ENCODE measurements at places on chromosomes 16 and 17.

DNA sequence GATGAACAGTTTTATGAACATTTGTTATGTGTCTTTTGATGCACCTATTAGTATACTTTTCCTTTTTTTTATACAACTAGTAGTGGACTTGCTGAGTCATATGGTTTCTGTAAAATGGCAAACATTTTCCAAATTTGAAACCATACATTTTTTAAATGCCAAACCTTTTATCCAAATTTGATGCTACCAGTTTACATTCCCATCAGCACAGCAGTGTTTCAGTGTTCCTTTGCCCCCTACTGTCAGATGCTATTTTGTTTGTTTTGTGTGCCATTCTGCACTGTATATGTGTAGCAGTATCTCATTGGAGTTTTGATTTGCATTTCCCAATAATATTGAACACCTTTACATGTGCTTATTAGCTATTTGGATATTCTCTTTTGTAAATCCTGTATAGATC is 219.4 kb downstream of the TANC2 start:
- no peak for DNase-seq

GRCh38 chr17:3157218-3157617 is 29.9 kb upstream of the OR1G1 start:
- DNase-seq: no peak

GRCh38 chr16:23534868-23535860 is 22.0 kb downstream of the EARS2 start:
- DNase-seq: no peak

- DNase-seq: no peak
Observed at GRCh38 chr17:48004983-48005382, 32.6 kb downstream of the COPZ2 start.

DNA sequence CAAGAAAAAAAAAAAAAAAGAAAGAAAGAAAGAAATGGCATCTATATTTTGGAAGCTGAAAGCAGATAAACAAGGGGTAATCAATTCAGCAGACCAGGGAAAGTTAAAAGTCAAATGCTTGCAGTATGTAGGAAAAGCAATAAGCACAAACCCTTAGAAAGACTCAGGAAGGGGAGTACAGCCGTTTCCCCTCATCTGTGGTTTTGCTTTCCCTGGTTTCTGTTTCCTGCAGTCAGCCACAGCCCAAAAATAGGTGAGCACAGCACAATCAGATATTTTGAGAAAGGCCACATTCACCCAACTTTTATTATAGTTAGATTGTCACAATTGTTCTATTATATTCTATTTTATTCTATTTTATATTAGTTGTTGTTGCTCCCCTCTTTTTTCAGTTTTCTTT is 14.4 kb upstream of the ALOX12 start:
- no peak for DNase-seq

DNA sequence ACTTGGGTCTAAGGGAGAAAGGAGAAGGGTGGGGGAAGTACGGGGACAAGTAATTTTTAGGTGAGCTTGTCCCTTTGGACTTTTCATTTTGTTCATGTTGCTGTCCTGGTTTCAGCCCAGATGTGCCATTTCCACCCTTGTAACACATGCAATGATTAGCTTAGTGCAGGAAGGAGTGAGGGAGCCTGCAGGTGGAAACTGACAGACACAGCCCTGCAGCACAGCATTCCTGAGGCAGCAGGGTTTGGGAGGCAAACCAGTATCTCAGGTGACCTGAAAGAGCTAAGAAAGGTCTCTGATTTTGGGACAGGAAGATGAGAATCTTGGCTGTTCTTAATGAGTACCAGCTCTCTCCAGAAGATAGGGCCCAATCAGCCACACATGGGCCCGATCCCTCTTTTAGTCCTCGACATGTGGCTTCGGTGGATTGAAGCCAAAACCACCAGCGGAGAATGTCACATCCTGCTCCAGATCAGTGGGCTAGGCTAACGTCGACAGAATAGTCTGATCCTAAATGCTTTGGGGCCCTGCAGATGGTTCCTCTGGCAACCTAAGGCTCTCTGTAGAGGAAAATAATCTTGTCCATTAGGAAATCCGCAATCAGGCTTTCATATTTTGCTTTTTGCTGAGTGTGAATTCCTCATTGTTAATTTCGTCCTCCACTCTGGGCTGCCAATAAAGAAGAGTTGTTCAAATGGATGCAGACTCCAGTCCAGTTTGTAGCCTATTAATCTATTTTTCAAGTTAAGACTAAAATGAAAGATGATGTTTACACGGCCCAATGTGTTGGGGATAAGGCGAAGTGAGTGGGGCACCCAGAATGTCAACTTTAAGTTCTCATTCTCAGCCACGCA is 3.8 kb upstream of the RNF157 start:
- no peak for DNase-seq

- no peak for DNase-seq
Observed at GRCh38 chr16:64391063-64391600, 730.7 kb downstream of the CDH11 start.

GRCh38 chr17:37502009-37502936 is 12.6 kb downstream of the DUSP14 start:
- no peak for DNase-seq

DNA sequence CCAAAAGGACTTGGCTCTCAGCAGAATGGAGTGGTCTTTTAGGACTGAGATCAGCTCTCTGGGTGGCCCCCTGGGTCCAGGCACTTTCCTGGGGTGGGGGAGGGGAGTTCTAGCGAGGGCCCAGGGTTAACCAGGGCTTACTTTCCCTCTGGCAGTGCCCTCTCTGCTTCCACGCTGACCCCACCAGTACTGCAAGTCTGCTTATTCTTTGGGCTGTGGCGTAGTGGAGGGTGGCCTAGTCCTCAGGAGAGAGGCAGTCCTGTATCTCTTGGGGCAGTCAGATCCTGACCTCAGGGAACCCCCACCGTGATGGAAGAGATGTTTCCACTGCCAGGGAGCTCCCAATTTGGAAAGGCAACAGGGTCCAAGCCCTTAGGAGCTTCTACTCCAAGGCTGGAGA is 79.4 kb downstream of the CCDC182 start:
- no peak for DNase-seq

DNA sequence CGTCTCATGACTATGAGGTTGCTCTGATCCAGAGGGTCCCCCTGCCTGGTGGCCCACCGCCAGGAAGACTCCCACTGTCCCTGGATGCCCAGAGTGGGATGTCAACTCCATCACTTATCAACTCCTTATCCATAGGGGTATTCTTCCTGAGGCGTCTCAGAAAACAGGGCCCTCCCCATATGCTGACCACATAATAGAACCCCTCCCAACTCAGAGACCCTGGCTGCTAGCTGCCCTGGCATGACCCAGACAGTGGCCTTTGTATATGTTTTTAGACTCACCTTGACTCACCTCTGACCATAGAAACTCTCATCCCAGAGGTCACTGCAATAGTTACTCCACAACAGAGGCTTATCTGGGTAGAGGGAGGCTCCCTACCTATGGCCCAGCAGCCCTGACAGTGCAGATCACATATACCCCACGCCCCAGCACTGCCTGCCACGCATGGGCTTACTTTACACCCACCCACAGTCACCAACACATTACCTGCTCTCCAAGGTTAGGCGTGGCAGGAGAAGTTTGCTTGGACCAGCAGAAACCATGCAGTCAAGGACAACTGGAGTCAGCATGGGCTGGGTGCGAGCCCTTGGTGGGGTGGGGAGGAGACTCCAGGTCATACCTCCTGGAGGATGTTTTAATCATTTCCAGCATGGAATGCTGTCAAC is 2.3 kb upstream of the G6PC1 start:
- DNase-seq: no peak

GRCh38 chr17:6551869-6552531 is 4.4 kb downstream of the PITPNM3 start:
- DNase-seq: no peak

GRCh38 chr17:34624767-34625383 is 45.5 kb downstream of the TMEM132E start:
- DNase-seq: no peak

- DNase-seq: no peak
Observed at GRCh38 chr16:50467943-50468748, 80.0 kb upstream of the NKD1 start.

DNA sequence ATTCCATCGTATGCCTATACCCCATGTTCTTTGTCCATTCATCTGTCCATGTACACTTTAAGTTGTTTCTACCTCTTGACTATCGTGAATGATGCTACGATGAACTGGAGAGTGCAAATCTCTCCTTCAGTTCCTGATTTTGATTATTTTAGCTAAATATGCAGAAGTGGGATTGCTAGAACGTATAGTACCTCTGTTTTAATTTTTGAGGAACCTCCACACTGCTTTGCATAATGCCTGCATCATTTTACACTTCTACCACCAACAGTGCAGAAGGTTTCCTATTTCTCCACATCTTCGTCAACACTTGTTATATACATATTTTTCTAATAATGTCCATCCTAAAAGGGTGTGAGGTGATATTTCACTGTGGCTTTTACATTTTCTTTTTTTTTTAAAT is 43.9 kb downstream of the SDR42E1 start:
- no peak for DNase-seq

Measured in stimulated activated CD8-positive, alpha-beta memory T cell treated with anti-CD3 and anti-CD28 coated beads, Interleukin-12 subunit alpha, Interleukin-12 subunit beta, amount 100 ng/mL, for 4 hours (primary cell).